ENCODE measurements at places on chromosomes 5 and 9.

DNA sequence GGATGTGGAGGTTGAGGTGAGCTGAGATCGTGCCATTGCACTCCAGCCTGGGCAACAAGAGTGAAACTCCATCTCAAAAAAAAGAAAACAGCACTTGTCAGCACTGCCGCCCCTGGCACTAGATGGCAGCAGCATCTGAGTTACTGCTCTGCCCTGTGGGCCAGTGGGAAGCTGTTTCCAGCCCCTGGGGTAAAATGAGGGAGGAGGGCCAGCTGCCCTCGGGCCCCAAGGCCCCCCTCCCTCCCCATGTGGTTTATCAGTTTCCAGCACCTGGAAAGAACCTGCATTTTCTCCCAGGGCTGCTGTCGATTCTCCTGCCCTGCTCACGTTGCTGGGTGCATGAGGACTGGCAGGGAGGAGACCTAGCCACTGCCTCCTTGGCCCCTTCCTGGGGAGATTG is 13.2 kb upstream of the CEL start:
- no peak for DNase-seq

GRCh38 chr9:38371495-38371894 is 21.0 kb upstream of the ALDH1B1 start:
- peak; percentile 71 for DNase-seq

GRCh38 chr9:92616655-92617111 is 53.2 kb downstream of the IPPK start:
- DNase-seq = no peak

DNA sequence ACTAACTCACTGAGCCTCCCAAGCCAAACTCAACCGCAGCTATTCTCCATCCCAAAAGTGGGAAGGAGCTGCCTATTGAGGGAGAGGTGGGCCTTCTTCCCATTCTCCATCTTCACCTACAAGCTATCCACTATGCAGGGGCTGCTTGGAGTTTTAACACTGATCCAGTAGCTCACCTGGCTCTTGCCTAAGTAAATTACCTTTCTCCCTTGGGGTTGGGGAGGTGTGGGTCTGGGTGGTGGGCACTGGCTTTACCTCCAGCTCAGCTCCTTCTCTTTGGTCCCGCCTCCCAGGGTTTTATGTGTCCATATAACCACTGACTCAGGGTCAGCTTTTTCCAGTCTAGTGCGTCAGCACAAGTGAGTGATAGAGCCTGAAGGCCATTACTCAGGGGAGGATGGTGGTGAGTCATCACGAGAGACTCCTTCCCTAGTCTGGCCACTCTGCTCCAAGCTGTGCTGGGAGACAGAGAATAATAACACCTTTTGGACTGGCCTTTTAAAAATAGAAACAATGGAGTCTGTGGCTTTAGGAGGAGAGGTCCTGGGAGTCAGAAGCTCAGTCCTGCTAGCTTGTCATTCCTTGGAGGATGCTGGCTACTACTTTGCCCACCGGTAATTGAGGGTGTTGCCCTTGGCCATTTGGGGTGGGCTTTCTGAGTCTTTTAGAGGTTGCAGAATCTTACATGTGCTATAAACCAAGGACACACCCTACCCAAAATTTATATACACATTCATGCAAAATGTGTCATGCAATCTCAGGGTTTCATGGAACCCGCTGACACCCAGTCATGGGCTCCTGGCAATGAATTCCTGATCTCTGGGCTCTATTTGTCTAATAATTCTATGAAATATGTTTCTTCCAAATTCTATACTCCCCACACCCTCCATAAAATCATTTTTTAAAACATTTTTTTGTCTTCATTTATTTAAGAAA is 35.6 kb upstream of the ATP6V1G1 start:
- no peak for DNase-seq

DNA sequence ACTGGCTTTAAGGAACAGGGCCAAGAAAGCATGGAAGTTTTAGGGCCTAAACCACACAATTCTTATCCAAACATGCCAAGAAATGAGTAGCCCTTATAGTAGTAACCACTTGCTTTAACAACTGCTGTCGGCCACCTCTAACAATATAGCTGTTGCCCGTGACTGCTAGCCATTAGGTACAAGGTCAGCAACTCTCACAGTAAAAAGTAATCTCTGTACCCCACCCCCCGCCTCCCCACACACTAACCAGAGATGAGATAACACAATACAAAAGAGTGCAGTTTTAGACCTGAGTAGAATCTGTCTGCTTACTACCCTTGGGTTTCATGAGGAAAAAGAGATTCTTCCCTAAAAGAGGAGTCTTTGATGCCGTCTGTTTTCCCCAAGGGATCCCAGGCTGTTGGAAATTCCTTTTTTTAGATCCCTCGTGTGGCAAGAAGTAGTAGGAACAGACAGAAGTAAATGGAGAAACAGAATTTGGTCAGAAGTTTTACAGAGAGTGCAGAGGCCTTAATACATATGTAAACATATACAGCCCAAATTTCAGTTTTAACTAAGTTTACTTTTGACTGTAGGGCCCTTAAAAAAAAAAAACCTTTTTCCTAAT is 94.3 kb downstream of the WDR41 start:
- no peak for DNase-seq

GRCh38 chr9:97041898-97042297 is 3.0 kb upstream of the CTSV start:
- DNase-seq = no peak

DNA sequence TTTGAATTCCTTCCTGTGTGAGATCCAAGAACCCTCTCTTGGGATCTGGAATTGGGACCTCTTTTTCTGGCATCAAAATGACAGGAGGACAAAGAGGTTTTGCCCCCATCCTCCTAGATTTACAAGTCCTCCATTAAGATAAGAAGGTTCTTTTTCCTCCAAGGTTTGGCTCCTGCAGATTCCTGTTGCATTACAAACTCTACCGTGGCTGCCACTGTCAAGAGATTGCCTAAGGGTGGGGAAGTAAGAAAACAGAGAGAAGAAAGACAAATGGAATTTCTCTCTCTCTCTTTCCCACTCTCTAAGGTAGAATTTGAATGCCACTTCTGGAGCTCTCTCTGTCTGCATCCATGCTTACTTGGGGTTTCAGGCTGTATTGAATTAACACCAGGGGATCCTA is 12.0 kb upstream of the SVEP1 start:
- DNase-seq = no peak

- no peak for DNase-seq
Observed at GRCh38 chr5:104082754-104083153, 520.2 kb upstream of the NUDT12 start.

GRCh38 chr5:31825518-31826068 is 186.7 kb downstream of the PDZD2 start:
- no peak for DNase-seq

DNA sequence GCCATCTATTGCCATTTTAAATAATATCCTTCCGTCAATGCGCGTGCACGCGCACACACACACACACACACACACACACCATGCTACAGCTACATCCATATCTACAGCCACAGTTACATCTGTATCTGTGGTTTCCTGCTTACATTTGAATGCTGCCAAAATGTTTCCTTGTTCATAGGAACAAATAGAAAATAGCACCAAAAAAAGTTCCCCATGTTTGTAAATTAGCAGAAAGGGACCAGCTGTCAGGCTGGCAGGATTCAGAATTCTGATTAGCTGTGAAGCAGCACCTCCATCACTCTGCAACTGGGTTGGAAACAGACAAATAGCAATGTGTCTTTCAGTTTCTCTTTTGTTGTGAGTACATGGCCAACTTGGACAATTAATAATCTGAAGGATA is 601.5 kb downstream of the IRX1 start:
- DNase-seq = no peak

GRCh38 chr9:68978501-68978900 is 35.4 kb downstream of the PRKACG start:
- no peak for DNase-seq

DNA sequence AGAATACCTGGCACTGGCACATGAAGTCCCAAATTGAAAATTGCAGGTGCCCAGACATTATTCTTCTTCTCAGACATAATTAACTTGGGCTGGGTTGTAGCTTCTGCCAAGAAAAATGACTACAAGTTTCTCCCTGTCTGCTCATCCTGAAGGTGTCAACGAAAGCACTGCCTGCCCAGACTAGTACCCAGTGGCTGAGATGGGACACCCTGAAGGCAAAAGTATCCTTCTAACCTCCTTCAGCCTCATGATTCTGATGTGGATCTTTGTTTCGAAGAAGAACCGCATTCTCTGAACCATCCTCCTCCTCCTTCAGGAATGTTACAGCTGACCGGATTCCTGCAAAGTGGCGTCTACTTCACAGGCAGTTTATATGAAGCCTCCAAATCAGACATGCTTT is 161.1 kb upstream of the FST start:
- DNase-seq = no peak

GRCh38 chr9:82299870-82300269 is 311.3 kb downstream of the SPATA31D1 start:
- no peak for DNase-seq

DNA sequence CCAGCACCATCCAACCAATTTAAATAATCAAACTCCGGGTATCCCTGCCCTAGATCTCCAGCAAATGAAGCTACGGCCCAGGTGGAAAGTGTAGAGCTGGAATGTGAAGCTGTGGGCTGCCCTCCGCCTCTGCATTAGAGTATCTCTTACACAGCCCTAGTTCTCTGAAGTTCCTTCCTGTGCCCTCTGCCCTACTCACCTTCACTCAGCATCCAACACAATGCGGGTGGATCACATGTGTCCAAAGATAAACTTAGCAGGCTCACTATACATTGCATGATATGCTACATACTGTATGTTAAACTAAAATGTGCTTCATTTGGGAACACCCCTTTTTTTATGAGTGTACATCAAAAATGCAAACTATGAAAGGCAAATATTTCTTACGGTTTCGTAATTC is 70.0 kb upstream of the RAD23B start:
- no peak for DNase-seq

GRCh38 chr5:153159616-153160015 is 330.9 kb upstream of the GRIA1 start:
- no peak for DNase-seq
